ENCODE measurements at places on chromosomes 11 and 22.
A peak's percentile ranks its signal among the peaks of the same experiment; 100 is the strongest.

DNA sequence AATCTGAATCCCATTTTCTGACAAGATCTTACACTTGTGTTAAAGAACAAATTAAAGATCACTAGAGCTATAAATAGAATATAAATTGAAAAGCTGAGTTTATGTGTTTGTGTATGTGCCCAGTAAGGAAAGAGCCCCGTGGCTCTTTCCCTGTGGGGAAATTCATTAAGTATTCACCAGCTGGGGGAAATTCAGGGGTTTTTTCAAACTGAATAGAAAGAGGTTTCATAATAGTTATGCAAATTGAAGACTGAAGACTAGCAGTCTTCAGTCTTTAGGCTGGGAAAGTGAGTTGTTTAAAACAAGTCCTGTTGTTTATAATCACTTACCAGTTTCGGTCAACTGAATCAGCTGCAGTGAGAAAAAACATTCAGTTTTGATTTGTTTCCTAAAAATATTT lies 11.3 kb upstream of the MS4A7 start:
- H3K4me1 ChIP-seq, result peaks cover 5% of the 10 kb centered on the region
- H3K4me3 ChIP-seq, result no peak overlapping the region
- DNase-seq, result no peak
- H3K27me3 ChIP-seq, result no peaks in the 10 kb centered on the region

- H3K36me3 ChIP-seq, result no peaks in the 10 kb centered on the region
- DNase-seq, result no peak
- no peak overlapping the region for H3K4me3 ChIP-seq
- no peaks in the 10 kb centered on the region for H3K4me1 ChIP-seq
- H3K27me3 ChIP-seq, result no peaks in the 10 kb centered on the region
These were observed 341 bp downstream of the NAALADL1 start for GRCh38 chr11:65058012-65058411.

- H3K36me3 ChIP-seq, result no peaks in the 10 kb centered on the region
- no peaks in the 10 kb centered on the region for H3K27me3 ChIP-seq
- H3K4me3 ChIP-seq, result no peak overlapping the region
- H3K27ac ChIP-seq, result no peak overlapping the region
These were observed 123.4 kb downstream of the COMMD9 start for GRCh38 chr11:36165621-36166397.

DNA sequence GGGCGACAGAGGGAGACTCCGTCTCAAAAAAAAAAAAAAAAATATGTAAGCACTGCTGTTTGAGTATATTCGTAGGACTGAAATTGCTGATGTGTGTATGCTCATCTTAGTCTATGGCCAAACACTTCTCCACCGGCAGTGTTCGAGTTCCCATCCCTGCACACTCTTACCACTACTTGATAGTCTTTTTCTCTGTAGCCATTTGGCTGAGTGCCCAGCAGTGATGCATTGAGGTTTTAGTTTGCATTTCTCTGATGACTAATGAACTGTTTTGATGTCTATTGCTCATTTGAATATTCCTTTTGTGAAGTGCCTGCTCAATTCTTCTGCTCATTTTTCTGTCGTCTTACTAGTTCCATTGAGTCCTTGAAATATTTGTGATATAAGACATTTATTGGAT lies 1.9 kb downstream of the TIRAP start:
- H3K4me3 ChIP-seq, result no peak overlapping the region
- H3K36me3 ChIP-seq, result peaks cover 13% of the 10 kb centered on the region
- no peaks in the 10 kb centered on the region for H3K27me3 ChIP-seq
- peaks cover 23% of the 10 kb centered on the region for H3K4me1 ChIP-seq

DNA sequence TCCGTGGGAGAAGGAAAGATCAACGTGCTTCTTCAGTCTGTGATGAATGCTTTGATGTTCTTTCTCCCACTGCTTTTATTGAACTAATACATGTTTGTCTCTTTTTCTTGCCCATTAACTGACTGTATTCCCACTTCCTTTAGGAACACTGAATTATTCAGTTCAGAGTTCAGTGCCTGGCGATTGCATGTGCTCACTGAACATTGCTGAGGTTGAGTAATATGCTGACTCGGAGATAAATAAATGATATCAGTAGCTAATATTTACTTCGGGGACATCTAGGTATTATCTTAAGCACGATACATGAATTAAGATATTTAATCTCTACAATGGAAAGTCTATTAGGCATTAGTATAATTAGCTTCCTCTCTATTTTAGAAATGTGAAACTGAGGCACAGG lies 102.3 kb upstream of the OR5AK2 start:
- no peak overlapping the region for H3K4me3 ChIP-seq
- DNase-seq, result no peak
- H3K4me1 ChIP-seq, result no peaks in the 10 kb centered on the region
- H3K27ac ChIP-seq, result no peak overlapping the region
- no peaks in the 10 kb centered on the region for H3K36me3 ChIP-seq

GRCh38 chr11:42049186-42049585 lies 589.7 kb upstream of the LRRC4C start:
- no peaks in the 10 kb centered on the region for H3K4me1 ChIP-seq
- H3K27ac ChIP-seq, result no peak overlapping the region
- no peaks in the 10 kb centered on the region for H3K36me3 ChIP-seq

DNA sequence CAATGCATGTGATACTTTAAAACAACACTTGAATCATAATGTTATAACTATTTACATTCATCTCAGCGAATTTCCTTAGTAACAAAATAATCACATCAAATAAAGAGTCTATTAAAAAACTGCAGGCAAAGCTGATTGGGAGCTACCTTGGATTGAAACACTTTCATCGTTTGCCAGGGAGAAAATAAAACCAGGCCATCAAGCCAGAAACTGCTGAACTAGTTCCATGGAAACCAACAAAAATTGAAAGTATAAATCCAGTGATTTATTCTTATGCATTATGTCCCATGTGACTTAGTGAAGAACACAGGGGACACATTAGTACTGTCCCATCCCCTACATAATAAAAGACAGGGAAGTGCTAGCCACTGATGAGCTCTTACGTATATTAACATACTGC lies 21.7 kb downstream of the SLC35F2 start:
- H3K4me3 ChIP-seq, result no peak overlapping the region
- peaks cover 7% of the 10 kb centered on the region for H3K4me1 ChIP-seq
- no peaks in the 10 kb centered on the region for H3K27me3 ChIP-seq
- no peak overlapping the region for H3K27ac ChIP-seq
- no peaks in the 10 kb centered on the region for H3K36me3 ChIP-seq
- no peak for DNase-seq

DNA sequence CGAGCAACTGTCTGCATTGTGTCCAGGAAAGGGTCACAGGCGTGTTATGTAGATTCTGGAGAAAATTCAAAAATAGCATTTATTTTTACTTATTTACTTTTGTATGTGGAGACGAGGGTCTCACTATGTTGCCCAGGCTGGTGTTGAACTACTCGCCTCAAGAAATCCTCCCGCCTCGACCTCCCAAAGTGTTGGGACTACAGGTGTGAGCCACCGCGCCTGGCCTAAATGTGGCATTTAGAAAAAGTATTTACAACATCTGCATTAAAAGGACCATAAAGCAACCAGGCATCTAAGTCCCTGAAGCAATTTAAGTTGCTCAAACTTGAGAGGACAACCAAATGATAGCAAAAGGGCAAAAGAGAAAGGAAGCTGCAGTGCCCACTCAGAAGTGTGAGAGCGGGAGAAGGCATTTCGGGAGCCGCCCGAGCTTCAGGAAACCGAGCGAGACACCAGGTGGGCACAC lies 595 bp downstream of the TRIM66 start:
- peak overlapping the region; percentile 99 for H3K27ac ChIP-seq
- no peak for DNase-seq
- peaks cover 43% of the 10 kb centered on the region for H3K36me3 ChIP-seq
- H3K27me3 ChIP-seq, result no peaks in the 10 kb centered on the region

GRCh38 chr11:132734217-132734616 lies 798.1 kb downstream of the OPCML start:
- H3K27ac ChIP-seq, result no peak overlapping the region
- no peak for DNase-seq
- no peaks in the 10 kb centered on the region for H3K4me1 ChIP-seq
- no peak overlapping the region for H3K4me3 ChIP-seq

DNA sequence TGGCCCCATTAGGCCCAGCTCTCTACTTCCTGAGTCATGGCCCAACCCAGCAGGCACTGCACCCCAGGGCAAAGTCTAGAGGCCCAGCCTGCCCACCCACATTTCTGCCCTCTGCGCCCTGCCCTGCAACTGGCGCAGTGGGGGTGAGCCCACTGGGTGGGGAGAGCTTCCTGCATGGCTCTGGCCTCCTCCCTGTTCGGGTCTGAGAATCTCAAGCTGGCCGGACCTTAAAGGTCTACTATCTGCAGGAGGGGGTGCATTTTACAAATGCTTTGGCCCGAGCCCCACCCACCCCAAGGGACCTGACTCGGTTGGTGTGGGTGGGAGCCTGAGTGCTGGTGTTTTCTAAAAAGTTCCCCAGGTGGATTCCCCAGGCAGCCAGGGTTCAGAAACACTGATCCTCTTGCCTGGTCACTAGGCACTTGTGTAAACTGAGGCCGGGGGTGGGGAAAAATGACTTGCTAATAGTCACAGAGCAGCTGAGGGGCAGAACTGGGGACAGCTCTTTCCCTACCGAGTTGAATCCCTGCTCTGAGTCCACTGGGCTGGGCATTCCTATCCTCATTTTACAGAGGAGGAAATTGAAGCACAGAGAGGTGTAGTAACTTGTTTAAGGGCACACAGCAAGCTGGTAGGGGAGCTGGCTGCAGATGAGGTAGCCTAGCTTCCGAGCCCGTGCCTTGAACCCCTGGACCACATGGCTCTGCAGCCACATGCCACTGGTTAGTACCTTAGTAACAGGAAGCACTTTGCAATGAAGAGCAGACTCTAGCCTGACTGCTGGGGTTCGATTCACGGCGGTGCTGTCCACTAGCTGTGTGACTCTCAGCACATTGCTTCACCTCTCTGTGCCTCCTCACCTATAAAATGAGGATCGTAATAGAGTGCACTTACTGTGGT lies 36.3 kb downstream of the CD82 start:
- DNase-seq, result no peak
- no peak overlapping the region for H3K4me3 ChIP-seq
- H3K27ac ChIP-seq, result peak overlapping the region; percentile 56
- peaks cover 45% of the 10 kb centered on the region for H3K4me1 ChIP-seq

DNA sequence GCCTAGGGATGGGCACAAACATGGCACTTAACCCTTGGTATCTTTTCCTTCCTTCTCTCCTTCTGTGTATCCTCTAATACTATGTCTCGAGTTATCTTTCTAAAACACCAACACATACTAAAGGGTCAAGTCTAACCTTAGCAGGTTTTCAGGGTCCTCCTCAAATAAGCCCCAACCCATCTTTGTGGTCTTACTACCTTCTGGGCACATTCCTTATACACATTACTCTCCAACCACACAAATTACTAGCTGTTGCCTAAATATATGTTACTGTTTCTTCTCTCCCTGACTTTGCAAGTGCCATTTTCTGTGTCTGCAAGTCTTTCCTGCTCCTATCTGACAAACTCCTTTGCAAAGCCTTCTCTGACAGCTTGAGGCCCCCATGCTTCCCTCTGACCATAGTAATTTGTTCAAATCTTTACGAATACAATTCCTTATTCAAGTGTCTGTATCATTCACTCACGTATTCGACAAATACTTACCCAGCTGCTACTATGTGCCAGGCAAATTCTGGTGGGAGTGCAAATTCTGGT lies 15.8 kb upstream of the NUP160 start:
- peaks cover 19% of the 10 kb centered on the region for H3K4me1 ChIP-seq
- no peak for DNase-seq
- H3K27me3 ChIP-seq, result no peaks in the 10 kb centered on the region
- no peak overlapping the region for H3K4me3 ChIP-seq
- H3K36me3 ChIP-seq, result no peaks in the 10 kb centered on the region

DNA sequence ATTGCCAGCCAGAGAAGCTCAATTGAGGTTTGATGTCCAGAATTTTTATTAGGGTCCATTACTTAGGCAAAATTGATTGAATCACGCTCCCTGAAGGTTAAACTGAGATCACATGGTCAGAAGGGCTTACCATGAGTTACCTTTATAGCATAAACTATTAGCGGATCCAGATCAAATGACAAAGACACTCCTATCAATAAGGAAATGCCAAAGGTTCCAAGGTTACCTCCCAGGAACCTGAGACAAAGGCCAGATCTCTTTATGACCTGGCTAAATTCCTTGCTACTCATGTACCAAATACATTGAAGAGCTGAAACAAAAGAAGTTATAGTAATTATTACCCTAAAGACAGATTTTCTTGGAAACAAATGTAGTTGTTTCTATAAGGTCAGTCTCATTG lies 27.8 kb upstream of the ANO5 start:
- no peaks in the 10 kb centered on the region for H3K27me3 ChIP-seq
- no peaks in the 10 kb centered on the region for H3K4me1 ChIP-seq
- H3K36me3 ChIP-seq, result no peaks in the 10 kb centered on the region

- H3K27ac ChIP-seq, result no peak overlapping the region
- H3K4me1 ChIP-seq, result peaks cover 13% of the 10 kb centered on the region
- H3K27me3 ChIP-seq, result no peaks in the 10 kb centered on the region
- peaks cover 38% of the 10 kb centered on the region for H3K36me3 ChIP-seq
- no peak for DNase-seq
These were observed 14.3 kb downstream of the PISD start for GRCh38 chr22:31647523-31648320.
